ENCODE measurements at places on chromosomes 7 and 10. TPM values are rescaled to one million over a fixed set of nuclear protein-coding genes. Genes with fewer than 3 reads are reported as not detected.

The NANOS1 gene
- 0.27 TPM for total RNA-seq

GRCh38 chr7:85261336-85261735, 74.5 kb upstream of the SEMA3D start:
- no peak for DNase-seq

- DNase-seq, result peak; percentile 71
Measured at GRCh38 chr7:12921751-12922345, 234.4 kb downstream of the ARL4A start.

DNA sequence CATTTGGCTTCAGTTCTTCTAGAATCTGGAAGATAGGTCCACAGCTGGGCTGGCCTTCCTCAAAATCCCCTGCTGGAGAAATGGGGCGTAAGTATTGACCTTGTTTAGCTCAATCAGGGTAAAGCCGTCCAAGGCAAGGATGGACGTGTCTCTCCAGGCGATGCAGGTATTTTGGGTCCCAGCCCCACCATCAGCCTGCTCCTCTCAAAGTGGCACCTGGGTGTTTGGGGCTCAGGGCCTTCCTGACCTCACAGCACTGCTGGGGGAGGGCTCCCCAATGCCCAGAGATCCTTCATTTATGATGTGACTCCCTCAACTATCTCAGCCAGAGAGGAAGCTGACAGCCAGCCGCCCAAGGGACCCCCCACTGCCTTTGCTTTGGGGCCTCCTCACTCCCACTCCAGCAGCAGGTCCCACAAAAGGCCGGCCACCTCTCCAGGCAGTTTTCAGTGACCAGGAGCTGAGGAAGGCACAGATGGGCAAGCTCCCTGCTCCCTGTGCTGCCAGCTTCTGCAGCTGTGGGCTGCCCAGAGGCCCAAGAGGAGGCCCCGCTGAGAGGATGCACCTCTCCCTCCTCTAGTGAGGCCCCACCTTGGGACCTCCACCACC, 140.0 kb upstream of the TCERG1L start:
- no peak for DNase-seq

The NPFFR1 gene
- total RNA-seq, result 0.03 TPM

- no peak for DNase-seq
Measured at GRCh38 chr7:22208799-22209198, 148.2 kb downstream of the RAPGEF5 start.

DNA sequence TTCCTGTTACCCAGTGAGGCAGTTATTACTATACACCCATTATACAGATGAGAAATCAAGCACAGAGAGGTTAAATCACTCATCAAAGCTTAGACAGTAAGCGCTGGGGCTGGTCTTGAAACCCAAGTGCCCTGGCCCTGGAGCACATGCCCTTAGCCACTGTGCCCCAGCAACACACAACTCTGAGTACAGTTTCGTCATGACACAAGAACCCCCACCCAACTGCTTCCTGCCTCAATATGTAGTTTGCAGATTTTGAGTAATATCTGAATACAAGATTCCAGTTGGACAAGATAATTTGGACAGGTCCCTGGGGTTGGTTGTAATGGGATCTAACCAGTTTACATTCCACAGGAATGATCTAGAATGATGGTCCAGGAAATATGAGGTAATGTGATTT, 62.8 kb downstream of the SH3PXD2A start:
- no peak for DNase-seq

DNA sequence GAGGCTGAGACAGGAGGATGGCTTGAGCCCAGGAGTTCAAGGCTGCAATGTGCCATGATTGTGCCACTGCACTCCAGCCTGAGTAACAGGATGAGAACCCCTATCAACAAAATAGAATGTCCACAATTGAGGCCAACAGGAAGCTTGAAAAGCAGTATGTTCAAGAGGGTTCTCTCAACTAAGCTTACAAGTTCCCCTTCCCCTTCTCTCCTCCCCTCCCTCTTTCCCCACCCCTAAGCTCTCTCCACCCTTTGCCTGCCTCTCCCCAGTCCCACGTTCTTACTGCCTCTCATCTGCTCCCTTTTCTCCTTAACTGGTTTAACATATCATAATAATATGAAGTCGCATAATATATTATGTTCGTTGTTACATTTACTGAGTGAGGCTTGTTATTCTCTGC, 35.4 kb downstream of the KIAA1549 start:
- no peak for DNase-seq

- no peak for DNase-seq
Measured at GRCh38 chr7:47170516-47170915, 411.4 kb downstream of the TNS3 start.

The CCDC71L gene
- total RNA-seq, result 27.1 TPM

The ADAMTS14 gene
- total RNA-seq, result 0.95 TPM

DNA sequence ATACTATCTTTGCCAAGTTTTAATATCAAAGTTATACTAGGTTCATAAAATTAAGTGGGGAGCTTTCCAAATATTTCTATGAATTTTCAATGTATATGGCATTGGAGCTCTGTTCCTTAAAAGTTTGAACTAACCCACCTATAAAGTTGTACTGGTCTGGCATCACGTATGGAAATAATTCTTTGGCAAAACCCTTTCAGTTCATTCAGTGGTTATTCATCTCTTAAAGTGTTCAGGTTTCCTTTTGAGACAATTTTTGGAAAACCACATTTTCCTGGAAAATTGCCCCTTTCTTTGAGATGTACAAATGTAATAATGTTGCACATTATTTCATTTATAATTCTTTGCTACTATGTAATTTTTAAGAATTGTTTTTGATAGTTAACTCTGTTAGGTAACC, 62.5 kb upstream of the INPP5A start:
- DNase-seq, result no peak

DNA sequence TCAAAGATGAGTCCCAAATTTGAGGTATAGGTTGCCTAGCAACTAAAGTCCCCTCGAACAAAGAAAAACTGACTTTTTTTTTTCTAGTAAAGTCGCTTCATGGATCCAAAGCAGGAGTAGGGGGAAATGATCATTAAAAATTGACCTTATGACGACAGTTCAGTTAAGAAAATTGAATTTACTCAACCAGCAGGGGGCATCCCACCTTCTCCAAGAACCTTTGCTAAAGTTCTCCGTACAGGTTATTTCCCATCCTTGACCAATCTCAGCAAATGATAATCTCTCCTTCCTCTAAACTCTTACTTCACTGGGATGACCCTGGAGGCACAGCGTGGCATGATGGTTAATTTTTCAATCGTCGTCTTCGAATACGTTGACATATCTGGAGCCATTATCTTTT, 228.3 kb downstream of the CALN1 start:
- DNase-seq, result no peak

DNA sequence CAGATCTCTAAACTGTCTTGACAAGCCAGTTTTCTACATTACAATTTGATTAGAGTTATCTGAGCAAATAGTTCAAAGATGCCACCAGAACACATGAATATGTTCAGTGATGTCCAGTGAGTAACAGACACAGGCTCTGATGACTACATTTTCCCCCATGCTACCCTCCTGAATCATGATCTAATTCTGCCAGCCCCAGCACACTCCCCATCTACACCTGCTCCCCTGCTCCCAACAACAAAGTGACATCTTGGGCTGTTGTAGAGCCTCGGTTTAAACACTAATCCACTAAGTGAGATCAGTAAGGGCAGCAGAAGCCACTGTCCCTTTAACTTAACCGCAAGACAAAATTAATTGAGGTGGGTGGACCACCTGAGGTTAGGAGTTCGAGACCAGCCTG, 104.6 kb downstream of the PROSER2 start:
- no peak for DNase-seq

The TIMM23B gene
- 14.9 TPM for total RNA-seq

The CUEDC2 gene
- 25.4 TPM for total RNA-seq

GRCh38 chr7:1028775-1029636, 15.3 kb upstream of the GPR146 start:
- DNase-seq, result peak; percentile 94

The SORCS1 gene
- 1.1 TPM for total RNA-seq

- no peak for DNase-seq
Measured at GRCh38 chr7:1748839-1749173, 78.7 kb downstream of the ELFN1 start.

DNA sequence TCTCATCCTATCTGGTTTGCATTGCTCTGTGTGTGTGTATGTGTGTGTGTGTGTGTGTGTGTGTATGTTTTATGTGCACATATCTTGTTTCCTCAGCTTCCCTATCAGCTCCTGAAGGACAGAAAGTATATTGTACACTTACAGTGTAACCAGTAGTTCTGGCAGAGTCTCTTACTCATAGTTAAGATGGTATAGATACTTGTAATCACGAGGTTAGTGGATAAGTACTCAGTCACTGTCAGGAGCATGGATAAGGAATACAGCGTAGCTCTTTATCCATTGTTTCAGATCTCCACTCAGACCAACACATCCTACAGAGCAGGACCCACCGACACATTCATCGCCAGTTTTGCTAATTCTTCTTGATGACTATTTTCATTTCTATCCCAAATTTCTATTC, 275.0 kb downstream of the TSPAN12 start:
- no peak for DNase-seq

The MMD2 gene
- not detected for total RNA-seq

DNA sequence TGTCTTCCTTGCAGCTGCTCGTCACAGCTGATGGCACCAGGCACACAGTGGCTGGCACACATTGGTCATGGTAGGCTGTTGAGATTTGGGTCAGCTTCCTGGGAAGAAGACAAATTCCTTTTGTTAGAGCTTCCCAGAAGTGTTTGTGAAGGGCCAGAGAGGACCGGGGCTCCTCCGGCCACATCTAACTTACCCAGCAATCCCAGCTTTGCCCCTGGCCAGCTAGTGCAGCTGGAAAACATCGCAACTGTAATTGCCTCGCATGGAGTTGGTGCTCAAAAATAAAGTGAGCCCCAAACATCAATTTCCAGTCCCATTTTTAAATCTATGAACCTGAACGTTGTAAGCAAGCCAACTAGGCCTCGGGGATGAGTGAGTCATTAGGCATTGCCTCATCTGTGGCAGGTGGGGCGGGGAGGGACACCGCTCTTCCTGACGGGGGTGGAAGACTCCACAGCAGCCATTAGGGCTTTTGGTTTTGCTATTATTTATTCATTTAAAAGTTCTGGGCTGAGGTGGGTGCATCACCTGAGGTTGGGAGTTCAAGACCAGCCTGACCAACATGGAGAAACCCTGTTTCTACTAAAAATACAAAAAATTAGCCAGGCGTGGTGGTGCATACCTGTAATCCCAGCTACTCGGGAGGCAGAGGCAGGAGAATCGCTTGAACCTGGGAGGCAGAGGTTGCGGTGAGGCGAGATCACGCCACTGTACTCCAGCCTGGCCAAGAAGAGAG, 12.4 kb downstream of the CPA5 start:
- no peak for DNase-seq

- DNase-seq, result no peak
Measured at GRCh38 chr7:37048674-37049073, 324.4 kb upstream of the AOAH start.

- DNase-seq, result no peak
Measured at GRCh38 chr10:128576943-128577670, 450.9 kb upstream of the MKI67 start.

The TRIL gene
- total RNA-seq, result 0.52 TPM

The NKX6-2 gene
- total RNA-seq, result not detected

The GPR26 gene
- total RNA-seq, result not detected

- no peak for DNase-seq
Measured at GRCh38 chr7:128362670-128363069, 1.2 kb upstream of the PRRT4 start.

The KCND2 gene
- total RNA-seq, result 0.09 TPM

DNA sequence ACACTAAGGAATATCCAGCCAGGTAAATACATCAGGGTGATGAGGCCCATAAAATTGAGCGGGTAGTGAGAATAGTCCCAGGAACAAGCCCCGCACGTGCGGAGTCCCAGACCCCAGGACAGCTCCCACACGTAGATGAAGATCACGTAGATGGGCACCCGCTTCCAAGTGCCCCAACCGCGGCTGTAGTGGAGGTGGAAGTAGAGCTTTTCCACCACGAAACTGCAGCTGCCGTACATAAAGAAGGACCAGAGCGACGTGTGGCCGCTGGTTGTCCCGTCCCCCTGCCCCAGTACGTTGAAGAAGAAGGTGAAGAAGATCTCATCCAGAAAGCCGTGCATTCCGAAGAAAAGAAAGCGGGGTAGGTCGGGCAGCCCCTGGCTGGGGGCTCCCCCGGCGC, 948 bp downstream of the TMEM229A start:
- DNase-seq, result peak; percentile 8

The NUTM2B gene
- total RNA-seq, result 1.3 TPM

DNA sequence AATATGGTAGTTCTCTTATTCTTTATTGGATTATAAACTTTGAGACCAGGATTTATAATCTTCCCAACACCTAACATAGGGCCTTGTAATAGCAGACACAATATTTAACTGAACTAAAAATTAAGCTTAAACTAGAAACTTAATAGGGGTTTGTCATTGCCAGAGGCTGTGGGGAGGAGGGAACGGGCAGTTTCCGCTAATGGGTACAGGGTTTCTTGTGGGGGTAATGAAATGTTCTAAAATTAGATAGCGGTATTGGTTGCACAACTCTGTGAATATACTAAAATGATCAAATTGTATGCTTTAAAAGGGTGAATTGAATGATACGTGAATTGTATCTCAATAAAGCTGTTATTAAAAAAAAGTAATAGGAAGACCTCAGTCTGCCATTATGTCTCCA, 45.4 kb downstream of the NT5C2 start:
- DNase-seq, result no peak

The ZFAND4 gene
- 13.9 TPM for total RNA-seq

DNA sequence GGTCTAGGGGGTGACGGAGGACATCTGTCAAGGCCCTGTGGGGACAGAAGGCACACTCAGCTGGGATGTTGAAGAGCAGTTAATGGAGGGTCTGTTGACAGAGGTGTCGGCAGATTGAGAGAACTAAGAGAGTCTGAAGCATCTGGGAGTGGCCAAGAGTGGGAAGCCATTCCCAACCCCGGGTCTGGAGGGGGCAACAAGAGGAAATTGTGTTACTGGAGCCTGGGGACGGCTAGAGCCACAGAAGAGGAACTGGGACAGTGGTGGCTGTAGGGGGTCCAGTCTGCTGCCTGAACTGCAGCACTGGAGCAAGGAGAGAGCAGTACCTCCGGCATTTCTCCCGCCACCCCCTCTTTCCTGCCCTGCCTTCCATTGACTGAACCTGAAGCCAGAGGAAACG, 136.6 kb downstream of the CHN2 start:
- no peak for DNase-seq

GRCh38 chr7:134795231-134795630, 15.8 kb downstream of the CALD1 start:
- DNase-seq, result no peak

The LEP gene
- 0.75 TPM for total RNA-seq

GRCh38 chr7:23469961-23470250, 385 bp downstream of the IGF2BP3 start:
- DNase-seq, result no peak

DNA sequence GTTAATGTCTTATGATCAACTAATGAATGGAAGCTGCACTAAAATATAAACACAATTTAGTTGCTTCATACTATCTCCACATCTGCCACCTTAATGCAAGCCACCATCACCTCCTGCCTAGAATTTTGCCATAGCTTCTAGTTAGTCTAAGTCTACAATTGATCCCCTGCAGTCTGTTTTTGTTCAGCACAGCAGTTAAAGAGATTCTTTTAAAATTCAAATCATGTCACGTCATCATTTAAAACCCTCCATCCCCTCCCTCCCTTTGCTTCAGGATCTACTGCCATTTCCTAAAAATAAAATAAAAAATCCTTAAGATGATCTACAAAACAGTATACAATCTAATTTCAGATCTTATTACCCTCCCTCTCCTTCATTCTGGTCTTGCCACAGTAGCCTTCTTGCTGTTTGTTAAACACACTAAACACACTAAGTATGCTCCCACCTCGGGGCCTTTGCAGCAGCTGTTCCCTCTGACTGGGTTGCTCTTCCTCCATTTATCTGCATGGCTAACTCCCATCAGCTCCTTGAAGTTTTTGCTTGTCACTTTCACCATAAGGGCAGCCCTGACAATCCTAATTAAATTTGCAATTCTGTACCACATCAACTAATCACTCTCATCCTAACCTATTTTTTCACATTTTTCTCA, 97.0 kb upstream of the FOXP2 start:
- DNase-seq, result no peak

The ASNS gene
- total RNA-seq, result 27.3 TPM
